ENCODE measurements at places on chromosomes 3 and 15.

DNA sequence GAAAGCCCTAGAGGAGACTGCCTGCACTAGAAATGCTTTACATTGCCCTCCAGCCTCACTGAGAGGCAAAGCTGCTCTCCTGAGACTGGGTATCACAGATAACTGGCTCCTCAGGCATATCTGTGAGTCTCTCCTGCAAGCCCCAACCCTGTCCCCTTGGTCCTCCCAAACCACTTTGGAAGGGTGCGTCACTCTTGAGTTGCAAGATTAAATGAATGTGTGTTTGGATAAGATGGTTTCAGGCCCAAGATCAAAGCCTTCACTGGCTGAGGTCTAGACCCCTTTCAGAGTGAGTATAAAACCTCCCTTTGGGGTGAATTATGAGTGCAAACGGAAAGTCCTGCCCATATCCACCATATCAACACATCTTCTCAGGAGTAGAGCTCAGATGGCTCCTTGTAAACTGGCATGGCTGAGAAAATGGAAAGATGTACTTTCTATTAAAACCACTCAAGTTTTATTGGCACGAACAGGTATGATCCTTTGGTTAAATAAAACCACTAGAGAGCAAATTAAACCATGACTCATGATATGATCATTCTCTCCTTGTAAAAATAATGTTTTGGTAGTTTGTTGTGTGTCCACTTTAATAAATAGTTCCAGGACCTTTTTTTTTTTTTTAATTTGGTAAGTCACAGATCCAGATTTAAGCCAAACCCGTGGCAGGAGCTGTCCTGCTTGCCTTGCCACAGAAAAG, 164.0 kb downstream of the CHST2 start:
- no peak for DNase-seq

DNA sequence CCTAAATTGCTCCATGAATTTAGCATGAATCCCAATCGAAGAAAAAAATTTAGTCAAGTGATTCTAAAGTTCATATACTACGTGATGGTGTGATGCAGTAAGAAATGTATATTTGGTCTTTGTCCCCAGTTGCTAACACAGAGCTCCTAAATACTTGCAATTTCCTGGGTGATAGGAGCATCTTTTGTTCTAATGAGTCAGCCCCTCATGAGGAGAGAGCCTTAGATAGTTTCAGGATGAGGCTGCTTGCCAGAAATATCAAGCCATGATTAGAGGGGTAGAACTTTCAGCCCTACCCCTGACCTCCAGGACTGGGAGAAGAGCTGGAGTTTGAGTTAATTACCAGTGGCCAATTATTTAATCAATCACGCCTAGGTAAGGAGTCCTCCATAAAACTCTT, 170.2 kb downstream of the PDE8A start:
- no peak for DNase-seq

DNA sequence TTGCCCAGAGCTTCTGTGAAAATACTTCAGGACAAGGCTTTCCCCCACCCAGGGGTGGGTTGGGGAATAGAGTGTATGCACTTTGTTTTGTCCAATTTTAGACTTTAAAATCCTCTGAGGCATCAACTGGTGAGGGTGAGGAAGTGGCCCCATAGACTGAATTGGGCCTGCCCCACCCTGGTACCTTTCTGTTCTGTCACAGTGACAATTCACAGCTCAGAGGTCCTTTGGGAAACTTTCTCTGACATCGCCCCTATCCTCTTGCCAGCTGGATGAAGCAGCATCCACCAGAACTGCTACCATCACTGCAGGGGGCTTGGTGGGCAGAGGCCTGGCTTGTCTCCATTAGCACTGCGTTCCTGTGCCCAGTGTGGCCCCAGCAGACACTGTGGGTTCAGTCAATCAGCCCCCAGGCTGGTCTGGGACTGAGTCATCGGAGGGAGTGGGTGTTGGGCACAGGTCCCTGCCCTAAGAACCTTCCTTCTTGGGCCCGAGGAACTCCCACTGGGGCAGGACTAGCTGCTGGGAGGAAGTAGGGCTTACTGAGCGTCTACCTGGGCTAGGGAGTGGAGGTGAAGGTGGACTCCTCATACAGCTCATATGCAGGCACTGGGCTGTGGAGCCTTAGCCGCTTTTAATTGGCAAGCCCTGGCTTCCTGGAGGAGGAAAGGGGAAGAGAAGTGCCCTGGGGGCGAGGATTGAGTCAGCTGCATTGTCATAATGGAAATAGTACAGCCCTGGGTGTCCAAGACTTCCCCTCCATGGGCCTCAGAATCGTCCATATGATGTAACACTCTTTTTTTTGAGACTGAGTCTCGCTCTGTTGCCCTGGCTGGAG, 1.5 kb upstream of the PPM1M start:
- peak; percentile 38 for DNase-seq

DNA sequence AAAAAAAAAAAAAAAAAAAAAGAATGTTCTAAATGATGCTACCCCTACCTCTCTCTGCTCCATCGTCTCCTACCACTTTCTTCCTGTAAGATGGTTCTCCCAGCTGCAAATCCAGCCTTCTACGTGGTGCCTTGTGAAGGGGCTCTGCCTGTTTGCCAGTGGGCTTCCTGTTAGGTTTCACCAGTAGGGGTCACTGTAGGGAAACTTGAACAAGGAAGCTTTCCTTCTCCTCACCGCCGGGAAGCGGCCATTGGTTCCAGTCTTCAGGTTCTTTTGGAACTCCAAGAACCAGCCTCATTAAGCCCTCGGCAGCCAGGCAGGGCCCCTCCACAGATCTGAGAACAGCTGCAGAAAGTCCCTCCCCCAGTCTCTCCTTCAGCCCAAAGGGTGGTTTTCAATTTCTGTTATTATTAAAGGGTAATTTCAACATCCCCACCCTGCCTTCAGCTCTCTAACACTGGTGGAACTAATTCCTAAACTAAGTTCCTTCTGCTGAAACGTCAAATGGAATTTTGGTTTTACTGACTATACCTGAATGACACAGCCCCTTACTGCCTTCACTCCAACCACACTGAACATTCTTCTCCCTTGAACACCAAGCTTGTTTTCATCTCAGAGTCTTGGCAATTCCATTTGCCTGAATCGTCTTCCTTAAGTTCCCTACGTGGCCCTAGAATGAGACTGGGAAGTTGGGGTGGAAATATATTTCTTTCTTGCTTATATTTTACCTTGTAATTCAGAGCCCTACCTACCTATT, 13.5 kb downstream of the MCCC1 start:
- DNase-seq, result no peak

GRCh38 chr3:38083871-38084333, 44.9 kb downstream of the DLEC1 start:
- no peak for DNase-seq

DNA sequence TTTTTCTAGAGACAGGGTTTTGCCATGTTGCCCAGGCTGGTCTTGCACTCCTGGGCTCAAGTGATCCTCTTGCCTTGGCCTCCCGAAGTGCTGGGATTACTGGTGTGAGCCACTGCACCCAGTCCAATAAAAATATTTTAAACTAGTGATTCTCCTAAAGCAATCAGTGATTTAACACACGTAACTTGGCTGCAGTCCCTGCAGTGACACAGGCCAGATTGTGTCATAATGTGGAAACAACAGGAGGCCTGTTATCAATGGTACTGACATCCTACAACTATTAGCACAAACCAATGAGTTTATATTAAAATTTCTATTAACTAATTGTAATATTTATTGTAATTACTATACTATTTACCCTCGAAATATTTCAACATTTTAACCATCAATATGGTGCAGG, 1.6 kb upstream of the SEC61A1 start:
- DNase-seq, result no peak

- no peak for DNase-seq
These were observed 119.3 kb upstream of the SLC24A5 start for GRCh38 chr15:48001393-48002039.

DNA sequence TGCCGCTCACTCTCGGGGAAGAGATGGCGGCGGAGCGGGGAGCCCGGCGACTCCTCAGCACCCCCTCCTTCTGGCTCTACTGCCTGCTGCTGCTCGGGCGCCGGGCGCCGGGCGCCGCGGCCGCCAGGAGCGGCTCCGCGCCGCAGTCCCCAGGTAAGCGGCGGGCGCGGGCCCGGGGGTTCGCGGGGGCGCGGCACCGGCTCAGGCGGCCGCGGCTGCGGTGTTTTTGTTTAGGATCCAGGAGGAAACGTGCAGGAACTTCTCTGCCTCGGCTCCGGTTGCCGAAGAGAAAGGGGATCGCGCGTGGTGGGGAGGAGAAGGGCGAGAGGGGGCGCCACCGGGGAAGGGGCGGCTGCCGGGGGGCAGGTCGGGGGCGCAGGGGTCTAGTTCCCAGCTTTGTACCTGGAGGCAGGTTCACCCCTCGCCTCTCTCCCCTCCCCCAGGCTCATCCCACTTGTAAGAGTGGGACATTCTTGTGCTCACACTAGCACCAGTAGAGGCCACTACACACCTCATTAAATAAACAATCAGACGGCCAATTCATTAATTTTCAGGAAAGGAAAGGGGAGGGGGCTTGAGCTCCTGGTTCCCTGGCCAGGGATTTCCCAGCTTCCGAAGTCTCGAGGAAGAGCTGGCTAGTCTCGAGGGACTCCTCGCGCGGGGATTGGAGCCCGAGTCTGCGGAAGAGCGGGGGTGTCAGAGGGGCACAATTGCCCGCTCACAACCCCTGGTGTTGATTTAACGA, 562 bp downstream of the NEO1 start:
- no peak for DNase-seq

DNA sequence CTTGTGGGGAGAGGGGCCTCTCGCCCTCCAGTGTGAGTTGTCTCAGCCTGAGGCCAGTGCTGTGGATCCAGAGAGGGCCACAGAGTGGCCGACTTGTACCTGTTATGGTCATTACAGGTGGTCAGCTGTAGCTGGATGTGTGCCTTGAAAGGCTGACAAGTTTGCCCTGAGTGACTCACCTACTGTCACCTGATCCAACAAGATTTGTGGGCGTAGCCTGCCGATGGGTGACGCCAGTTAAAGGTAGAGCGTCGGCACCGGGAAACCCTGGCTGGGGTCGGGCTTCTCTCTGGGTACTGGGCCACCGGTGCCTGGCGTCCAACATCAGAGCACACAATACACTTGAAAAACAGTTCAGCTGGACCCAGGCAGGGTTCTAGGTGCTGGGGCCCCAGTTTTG, 2.8 kb upstream of the ISG20 start:
- peak; percentile 79 for DNase-seq

DNA sequence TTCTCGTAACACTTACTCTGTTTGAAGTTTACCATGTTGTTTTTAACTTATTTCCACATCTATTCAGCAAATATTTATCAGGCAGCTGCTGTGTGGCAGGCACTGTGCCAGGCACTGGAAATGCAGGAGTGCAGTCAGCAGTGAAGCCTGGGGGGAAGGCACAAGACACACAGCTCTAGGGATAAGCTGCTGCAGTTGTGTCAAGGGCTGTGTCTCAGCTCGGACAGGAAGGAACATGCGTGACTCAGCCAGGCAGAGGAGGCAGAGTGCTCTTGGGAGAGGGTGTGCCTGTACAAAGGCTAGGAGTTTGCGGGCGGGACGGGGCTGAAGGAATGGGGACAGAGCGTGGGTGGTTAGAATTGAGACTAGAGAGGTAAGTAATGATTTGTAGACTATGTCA, 24.7 kb downstream of the LYSMD4 start:
- DNase-seq, result no peak

- DNase-seq, result no peak
These were observed 413.0 kb upstream of the TBL1XR1 start for GRCh38 chr3:177610262-177610661.

DNA sequence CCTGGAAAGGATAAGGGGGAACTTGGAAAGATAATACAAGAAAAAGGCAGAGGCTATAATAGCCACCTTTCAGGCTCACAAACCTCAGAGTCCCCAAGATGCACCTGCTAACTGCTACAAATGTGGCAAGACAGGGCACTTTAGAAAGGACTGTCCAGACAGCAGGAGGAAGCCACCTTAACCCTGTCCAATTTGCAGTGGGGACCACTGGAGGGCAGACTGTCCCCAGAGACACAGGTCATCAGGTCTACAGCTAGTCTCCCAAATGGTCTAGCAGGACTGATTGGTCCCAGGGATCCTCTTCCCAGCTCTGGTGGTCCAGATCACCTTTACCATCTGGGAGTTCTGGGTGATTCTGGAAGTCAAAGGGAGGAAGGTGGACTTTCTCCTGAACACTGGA, 882.5 kb upstream of the GBE1 start:
- DNase-seq, result no peak

Measured in CD4-positive, alpha-beta T cell treated with Interleukin-4 for 1 hour (primary cell).